NCI-H460 (cell line): ENCODE measurements at places on chromosomes 16 and 17. TPM values are rescaled to one million over a fixed set of nuclear protein-coding genes. Genes with fewer than 3 reads are reported as not detected.

The TERB1 gene
- total RNA-seq: 0.20 TPM in 1 of 2 replicates, not detected in the other

GRCh38 chr16:29925105-29925756 lies 795 bp downstream of the KCTD13 start:
- DNase-seq: no peak

DNA sequence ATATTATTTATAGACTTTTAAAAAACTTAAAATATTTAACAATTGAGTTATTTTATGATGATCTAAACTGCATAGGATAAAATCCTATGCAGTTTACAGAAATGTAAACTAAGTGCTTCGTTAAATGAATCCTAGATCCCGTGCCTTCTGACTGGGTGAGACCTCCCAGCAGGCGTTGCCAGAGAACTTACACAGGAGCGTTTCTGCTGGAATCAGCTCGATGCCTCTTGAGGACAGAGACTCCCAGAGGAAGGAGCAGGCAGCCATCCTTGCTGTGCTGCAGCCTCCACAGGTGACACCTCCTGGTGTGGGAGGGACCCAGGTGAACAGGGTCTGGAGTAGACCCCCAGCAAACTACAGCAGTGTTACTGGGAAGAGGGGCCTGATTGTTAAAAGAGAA lies 160.4 kb downstream of the WWOX start:
- DNase-seq: no peak

- peak; percentile 58 for DNase-seq
Measured at GRCh38 chr16:89633064-89633631, 19.7 kb downstream of the DPEP1 start.

GRCh38 chr16:27316038-27316680 lies 2.4 kb downstream of the IL4R start:
- DNase-seq: no peak

DNA sequence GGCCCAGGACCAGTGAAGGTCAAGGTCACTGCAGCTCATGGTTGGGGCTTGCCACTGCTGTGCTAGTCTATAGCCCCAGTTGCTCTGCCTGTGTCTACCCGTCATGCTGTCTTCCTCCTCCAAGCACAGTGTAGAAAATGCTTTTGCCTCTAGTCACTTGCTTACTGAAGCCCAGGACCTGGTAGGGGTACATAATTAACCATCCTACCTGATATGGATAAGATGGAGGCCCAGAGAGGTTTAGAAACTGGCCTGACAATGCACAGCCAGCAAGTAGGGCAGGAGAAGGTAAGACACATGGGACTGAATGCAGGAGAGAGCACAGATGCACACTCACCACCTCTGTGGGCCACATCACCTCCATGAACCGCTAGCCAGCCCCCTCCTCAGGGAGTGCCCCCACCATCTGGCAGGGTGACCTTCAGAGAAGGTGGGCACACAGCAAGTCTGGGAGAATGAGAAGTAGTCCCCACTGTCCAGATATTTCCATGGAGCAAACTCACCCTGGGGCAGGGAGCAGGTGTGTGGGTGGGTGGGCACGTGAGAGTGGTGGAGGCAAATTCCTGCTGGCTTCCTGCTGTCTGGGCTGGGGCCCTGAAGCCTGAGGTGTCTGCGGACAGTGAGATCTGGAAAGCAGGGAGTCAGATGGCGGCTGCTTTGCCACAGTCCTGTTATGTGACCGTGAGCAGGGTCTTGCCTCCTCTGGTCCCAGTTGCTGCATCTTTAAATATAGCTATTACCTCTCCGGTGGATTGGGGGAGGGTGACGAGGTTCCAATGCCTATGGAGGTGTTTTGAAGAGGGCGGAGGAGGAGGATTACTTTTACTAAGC lies 1.0 kb downstream of the CX3CL1 start:
- no peak for DNase-seq

The TNFRSF13B gene
- not detected in 2 replicates for total RNA-seq

DNA sequence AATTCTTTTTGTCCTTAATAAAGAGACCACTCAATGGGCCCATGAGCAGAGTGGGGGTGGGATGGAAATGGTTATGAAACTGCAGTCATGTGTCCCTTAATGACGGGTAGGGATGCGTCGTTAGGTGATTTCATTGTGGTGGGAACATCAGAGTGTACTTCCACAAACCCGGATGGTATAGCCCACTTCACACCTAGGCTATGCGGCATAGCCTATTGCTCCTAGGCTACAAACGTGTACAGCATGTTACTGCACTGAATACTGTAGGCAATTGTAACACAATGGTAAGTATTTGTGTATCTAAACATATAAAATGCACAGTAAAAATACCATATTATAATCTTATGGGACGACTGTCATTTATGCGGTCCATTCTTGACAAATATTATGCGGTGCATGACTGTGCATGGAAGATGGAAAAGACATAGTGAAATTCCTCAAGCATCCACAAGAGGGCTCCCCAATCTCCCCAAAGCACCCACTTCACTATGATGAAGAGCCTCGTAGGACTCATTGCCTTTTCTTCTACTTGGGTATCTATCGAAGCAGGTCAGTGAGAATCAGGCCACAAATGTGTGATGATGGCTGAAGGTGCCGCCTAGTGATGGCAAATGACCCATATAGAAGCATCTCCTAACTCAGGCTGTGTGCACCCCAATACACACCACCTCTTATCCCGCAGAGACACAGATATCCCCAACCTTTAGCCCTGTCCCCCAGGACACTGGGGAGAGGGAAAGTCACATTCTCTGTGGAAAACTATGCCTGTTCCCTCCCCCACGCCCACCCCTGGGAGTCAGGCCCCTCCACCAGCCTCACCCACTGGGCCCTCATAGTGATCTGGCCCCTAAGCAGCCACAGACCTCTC lies 43.5 kb downstream of the TBX21 start:
- DNase-seq: peak; percentile 50

The CLEC18A gene
- not detected in 2 replicates for total RNA-seq

The ZFP90 gene
- 27.6 and 28.6 TPM in 2 replicates for total RNA-seq

- no peak for DNase-seq
Measured at GRCh38 chr16:30018731-30019158, 4.3 kb upstream of the C16orf92 start.

DNA sequence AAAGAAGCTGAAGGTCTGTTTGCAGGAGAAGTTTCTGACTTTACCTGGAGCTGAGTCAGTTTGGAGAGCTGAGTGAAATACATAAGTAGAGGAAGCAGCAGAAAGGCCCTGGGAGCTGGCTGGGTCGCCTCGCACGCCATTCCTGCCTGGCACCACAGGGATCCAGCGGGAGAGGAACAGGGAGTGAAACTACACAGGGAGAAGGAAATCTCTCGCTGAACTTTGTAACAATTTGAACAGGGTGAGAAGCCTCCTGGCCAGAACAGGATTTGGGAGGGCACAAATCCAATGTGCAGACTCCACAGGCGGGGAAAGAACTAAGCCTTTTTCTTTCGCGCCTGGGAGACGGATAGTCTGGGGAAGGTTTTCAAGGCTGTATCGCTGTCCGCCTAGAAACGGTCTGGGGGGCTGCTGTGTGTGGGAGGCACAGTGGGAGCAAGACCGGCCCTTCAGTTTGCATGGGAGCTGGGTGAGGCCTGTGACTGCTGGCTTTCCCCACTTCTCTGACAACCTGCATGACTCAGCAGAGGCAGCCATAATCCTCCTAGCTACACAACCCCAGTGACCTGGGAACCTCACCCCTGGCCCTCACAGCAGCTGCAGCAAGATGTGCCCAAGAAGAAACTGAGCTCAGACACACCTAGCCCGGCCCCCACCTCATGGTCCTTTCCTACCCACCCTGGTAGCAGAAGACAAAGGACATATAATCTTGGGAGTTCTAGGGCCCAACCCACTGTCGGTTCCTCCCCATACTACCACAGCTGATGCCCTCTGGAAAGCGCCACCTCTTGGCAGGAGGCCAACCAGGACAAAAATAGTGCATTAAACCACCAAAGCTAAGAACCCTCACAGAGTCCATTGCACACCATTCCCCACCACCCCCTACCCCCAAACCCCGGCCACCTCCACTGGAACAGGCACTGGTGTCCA lies 778.6 kb downstream of the KCNJ2 start:
- no peak for DNase-seq

The CCDC144A gene
- 0.05 TPM in 1 of 2 replicates, not detected in the other for total RNA-seq

- DNase-seq: no peak
Measured at GRCh38 chr16:84700446-84701300, 873 bp downstream of the USP10 start.

DNA sequence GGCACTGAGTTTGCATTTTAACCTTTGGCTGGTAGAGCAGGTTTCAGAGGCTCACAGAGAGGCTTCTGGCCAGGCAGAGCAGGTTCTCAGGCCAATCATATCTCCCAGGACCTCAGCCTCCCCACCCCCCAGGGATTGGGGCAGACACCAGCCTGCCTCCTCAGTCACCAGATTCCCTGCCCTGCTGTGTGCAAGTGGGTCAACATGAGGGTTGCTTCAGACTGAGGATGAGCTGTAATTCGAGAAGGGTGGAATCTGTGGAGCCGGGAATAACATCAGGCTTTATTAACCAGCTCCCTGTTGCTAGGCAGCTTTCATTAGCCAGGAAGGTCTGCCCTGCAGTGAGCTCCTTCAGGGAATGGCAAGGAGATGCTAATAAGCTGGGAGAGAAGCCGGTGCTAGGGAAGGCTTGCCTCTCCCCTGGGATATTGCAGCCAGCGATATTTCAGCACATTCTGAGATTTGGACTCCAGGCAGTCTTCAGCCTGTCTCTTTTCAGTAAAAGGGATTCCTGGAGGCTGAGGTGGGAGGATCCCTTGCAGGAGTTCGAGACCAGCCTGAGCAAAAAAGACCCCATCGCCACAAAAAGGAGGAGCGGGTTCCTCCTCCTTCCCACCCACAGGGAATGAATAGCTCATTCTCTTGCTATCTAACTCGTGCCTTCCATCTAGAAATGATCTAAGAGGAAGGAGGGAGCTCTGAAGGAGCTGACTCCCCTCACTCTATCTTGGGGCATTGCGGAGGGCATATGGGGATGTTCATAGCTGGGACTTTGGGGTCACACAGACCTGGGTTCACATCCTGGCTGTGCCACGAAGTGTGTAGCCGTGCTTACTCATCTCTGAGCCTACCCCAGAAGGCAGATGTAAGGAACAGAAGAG lies 10.7 kb downstream of the SGSM2 start:
- peak; percentile 32 for DNase-seq

DNA sequence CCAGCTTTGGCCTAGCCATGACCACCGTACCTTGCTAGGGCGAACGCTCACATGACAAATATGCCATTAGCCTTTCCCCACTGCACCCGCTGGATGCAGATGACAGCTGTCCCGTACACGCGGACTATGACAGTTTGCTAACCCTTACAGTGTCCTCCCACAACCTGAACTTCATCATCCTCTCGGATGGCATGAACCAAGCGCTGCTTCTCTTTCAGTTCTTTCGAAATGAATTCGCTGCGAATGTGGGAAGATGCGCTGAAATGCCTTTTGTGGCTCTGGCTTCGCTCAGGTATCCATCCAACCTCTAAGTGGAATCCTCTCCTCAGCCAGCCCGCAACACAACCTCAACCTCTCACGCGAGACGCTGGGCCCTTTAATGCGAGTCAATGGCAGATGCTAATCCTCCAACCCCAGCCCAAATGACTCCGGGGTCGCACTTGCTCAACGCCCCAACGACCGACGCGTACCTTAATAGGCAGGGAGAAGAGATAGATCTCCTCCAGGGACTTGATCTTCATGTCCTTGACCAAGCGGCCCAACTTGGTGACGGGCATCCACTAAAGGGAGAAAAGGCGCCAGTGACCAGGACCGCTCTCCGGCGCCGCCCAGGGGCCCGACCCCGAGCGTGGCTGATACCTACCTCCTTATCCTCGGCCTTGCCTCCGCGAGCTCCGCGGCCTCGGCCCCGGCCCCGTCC lies 670 bp downstream of the RPS2 start:
- DNase-seq: no peak

DNA sequence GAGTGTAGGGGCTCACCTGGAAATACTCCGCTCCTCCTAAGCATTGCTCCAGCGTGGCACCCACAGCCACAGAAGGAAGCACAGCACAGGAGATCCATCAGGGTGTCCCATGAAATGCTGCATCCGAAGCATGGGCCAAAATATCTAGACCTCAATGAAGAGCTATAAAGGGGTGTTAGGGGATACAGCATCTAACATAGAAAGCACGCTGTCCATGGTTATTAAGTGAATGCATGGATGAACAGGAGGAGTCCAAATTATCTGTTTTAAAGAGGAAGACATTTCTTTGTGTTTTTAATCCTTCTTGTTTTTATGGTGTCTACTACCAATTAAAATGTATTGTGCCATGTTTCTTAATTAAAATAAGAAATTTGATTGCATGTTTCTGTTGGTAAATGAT lies 21.6 kb upstream of the KRT20 start:
- DNase-seq: no peak

GRCh38 chr17:38453951-38454421 lies 25.7 kb downstream of the ARHGAP23 start:
- no peak for DNase-seq

DNA sequence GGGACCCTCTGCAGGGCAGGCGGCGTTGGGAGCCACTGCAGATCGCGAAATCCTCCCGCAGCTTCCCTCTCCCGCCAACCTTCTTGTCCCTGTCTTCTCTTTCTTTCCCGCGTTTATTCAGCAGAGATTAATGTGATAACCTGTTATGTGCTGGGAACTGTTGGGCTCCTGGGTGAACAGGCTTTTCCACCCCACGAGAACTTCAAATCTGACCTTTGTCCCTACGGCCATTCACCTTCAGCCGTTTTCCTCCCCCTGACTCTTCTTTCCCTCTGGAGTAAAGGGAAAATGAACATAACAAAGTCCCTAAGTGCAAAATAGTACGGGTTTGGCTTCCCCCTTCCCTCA lies 15.2 kb upstream of the KPNA2 start:
- DNase-seq: no peak

The ITGAX gene
- total RNA-seq: not detected in 2 replicates

GRCh38 chr17:42989726-42990652 lies 8.2 kb upstream of the RPL27 start:
- DNase-seq: peak; percentile 43

GRCh38 chr17:53607475-53607874 lies 215.3 kb upstream of the KIF2B start:
- no peak for DNase-seq

The GPR139 gene
- not detected in 2 replicates for total RNA-seq

- DNase-seq: peak; percentile 2
Measured at GRCh38 chr17:53627511-53627910, 195.2 kb upstream of the KIF2B start.

DNA sequence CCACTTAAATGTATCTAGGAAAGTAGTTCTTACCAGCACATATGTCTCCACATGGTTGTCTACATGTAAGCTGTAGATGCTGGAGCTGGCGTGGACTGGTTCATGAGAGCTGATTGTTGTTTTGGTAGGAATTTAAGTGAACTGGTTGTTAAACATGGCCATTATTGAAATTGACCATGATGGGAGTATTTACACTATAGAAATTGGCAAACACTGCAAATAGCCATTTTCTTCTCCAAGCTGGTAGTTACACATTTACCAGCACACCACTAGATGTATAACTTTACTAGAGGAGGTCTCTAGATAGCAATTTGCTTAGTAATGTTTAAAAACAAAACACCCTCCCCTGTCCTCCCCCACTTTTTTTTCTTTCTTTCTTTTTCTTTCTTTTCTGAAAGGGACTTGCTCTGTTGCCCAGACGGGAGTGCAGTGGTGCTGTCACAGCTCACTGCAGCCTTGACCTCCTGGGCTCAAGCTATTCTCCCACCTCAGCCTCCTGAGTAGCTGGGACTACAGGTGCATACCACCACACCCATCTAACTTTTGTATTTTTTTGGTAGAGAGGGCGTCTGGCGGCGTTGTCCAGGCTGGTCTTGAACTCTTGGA lies 24.2 kb downstream of the IGSF6 start:
- no peak for DNase-seq

- no peak for DNase-seq
Measured at GRCh38 chr17:41784207-41784744, 2.2 kb downstream of the JUP start.

The LIG3 gene
- total RNA-seq: 52.2 and 67.1 TPM in 2 replicates
